ENCODE measurements at places on chromosomes 3 and 15.

DNA sequence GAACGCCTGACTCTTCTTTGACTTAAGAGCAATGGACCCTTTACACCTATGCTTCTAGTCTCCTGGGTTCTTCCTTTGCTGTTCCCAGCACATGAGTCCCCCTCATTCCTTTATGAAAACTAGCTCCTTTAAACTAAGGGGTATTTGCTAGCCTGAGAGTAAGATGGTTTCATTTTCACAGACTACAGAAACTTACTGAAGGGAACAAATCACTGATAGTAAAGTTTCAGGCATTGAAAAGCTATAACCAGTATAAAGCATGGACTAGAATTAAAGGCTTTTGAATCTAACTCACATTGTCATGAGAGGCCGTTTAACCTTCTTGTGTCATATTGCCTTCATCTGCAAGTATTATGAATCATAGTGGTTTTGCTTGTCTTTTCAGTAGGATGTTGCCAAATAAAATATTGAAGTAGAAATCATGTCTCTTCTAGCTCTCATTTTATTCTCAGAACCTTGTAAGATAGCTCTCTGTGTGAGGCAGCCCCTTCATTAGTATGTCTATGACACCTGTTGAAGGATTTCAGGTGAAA is 765.9 kb downstream of the NR2F2 start:
- no peak for DNase-seq

DNA sequence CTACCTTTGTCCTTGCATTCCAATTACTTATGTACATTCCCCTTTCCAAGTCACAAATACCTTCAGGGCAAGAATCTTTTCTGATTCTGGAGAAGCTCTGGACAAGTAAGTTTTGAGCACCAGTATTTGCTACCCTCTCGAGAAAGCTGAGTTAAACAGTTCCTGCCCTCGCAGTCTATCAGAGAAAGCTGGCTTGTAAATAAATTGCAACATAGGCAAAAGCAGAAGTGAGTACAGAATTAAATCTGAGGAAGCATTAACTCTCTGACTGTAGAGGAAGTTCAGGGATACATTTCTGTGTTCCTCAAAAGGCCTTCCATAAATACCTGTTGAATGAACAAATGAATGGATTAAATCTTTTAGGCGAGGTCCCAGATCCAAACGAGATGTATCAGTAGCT is 1.2 kb downstream of the OSBPL11 start:
- DNase-seq = no peak

DNA sequence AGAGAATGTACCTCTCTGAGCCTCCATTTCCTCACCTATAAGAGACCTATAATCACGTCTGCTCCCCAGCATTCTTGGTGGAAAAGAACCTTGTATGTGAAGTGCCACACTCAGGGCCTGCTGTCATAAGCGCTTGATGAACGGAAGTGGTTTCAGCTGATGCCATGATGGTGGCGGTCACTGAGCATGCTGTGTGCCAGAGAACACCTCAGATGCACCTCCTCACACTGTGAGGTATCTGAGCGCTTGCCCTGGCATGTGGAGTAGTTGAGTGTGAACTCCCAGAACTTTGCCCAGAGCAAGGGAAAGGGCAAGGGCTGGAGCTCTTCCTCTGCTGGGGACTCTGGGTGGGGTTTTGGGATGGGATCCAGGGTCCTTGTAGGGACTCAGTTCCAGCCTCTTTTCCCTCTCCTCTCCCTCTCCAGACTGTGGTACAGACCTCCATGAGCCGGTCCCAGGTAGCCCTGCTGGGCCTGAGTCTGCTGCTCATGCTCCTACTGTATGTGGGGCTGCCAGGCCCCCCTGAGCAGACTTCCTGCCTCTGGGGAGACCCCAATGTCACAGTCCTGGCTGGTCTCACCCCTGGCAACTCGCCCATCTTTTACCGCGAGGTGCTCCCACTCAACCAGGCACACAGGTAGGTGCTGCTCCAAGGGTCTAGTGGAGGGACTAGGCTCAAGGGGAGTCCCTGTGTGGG is 2.7 kb downstream of the ABHD14A start:
- peak; percentile 68 for DNase-seq

DNA sequence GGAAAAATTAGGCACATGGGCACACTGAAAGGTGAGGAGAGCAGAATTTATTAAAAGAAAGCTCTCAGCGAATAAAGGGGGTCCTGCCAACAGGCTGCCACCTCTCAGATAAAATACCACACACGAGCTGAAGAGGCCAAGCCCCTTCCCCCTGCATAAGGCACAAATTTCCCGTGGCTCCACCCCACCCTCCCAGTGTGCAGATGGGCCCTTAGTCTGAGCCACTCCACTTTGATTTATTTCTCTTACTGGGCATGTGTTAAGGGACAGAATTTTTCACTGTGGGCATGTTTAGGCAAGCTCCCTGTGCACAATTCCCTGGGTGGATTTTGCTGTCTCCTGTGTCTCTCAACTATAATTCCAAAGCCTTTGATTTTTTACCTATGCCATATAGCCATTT is 409.8 kb downstream of the TBL1XR1 start:
- no peak for DNase-seq

DNA sequence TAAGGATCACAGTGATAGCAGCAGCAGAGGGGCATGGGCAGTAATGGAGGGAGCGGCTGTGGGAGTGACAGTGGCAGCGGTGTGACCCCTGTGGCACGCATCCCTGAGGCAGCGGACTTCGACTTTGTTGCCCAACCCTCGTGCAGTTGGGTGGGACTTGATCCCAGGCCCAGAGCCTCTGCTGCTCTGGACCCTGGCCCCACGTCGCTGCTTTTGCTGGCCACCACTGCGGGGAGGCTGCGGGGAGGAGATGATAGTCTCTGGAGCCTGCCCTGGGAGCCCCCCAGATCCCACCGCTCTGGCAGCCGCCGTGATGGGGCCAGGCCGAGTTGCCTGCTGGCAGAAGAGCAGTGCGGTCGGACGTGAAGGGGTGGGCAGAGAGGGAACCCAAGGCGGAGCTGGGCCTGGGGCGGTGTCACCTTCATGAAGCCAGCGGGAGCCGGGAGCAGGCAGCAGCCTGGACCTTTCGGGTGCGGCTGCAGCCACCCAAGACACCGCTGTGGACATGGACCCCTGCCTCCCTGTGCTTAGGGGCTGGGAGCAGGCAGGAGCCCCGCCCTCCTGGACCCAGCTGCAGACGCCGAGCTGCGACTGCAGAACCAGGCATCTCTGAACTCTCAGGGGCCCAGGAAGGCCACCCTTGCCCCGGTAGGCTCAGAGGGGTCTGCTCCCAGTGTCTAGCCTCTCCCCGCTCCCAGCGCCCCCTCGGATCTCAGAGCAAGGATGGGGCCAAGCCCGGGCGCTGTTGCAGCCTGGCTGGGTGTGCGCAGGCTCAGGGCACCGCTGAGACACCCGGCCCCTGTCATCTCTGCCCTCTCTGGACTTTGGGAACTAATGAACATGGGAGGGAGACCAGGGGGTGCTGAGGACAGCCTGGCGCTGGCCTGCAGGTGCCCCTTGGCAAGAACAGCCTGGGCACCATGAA is 38.3 kb downstream of the COMMD2 start:
- no peak for DNase-seq

DNA sequence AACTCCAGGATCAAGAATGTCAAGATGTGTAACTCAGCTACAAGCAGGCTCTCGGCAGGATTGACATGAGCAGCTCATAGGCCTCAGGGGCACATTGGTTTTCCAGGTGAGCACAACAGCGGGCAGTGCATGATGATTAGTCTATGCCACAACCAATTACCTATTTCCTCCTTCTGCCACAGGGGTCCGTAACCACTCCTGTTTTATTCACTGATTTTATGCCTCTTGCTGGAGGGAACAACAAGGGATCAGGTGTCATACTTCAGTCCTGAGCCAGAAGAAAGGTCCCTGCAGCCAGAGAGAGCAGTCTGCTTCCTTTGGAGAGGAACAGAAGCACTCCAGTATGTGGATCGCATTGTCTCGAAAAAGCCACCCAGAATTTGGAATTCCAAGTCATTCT is 35.1 kb upstream of the PTPRG start:
- DNase-seq = no peak

DNA sequence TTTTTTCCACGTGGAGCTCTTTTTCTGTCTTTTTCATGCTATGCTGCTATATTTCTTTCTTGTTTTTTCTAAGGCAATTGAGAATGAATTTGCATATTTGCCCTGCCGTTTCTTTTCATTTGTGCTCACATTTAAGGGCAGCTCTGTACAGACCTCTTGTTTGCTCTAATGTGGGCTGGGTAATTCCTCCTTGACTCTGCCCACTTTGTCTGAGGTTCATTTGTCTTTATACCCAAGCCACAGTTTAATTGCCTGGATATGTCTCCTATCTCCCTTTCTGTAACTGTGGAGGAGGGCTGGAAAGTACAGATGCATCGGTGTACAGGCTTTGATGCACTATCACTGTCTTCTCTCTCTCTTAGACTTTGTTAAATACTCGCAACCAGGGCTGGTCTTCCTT is 195.9 kb downstream of the EPHB1 start:
- no peak for DNase-seq

- DNase-seq = no peak
These were observed 253.2 kb downstream of the NR2F2 start for GRCh38 chr15:96583671-96584070.

DNA sequence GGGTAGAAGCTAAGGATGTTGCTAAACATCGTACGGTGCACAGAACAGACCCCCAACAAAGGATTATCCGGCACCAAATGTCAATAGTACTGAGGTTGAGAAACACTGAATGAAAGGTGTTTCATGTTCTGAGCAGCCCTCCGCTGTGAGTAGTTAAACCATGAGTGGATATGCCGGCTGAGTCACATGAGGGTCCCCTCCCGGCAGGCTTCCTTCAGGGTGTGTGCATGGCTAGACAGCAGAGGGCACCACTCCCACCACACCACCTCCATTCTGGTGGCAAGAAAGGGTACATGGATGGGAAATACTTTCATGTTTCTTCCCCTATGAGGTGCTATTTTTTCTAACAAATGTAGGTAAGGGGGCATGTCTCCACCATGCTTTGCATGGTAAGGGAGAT is 128.3 kb upstream of the SEMA6D start:
- DNase-seq = no peak

DNA sequence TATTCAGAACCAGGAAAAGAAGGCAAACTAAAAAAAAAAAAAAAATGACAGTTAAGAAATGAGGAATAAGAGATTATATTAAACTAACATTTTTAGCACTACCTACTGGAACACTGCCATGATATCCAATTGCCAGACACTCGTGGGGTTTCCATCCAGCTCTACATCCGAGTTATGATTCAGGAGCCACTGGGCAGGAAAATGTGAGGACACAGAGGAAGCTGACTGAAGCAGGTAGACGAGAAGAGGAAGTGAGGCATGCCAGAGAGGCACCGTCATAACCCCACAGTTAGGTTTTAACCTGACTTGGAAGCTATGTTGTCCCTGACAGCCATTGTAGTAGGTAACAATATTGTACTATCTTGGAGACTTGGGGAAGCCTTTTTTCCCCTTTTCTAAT is 495.0 kb downstream of the NLGN1 start:
- DNase-seq = no peak

GRCh38 chr3:166743481-166744134 is 636.5 kb downstream of the ZBBX start:
- no peak for DNase-seq

GRCh38 chr3:141313093-141313683 is 55.1 kb upstream of the ZBTB38 start:
- no peak for DNase-seq

DNA sequence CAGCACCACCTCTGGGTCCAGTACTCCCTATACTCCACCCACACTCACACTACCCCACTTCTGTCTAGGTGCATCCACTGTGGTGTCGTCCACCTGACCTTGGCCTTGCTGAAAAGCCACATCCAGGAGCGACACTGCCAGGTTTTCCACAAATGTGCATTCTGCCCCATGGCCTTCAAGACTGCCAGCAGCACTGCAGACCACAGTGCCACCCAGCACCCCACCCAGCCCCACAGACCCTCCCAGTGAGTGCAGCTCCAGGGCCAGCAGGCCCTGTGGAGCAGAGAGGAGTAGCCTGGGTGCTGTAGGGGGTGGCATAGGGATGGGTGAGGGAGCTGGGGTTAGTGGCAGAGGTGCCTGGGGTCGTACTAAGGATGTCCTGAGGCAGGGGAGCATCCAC is 19.4 kb upstream of the ALPK3 start:
- DNase-seq = no peak

GRCh38 chr3:101387351-101387750 is 67.0 kb upstream of the IMPG2 start:
- no peak for DNase-seq

GRCh38 chr3:127637971-127638370 is 9.0 kb downstream of the PODXL2 start:
- DNase-seq = no peak

DNA sequence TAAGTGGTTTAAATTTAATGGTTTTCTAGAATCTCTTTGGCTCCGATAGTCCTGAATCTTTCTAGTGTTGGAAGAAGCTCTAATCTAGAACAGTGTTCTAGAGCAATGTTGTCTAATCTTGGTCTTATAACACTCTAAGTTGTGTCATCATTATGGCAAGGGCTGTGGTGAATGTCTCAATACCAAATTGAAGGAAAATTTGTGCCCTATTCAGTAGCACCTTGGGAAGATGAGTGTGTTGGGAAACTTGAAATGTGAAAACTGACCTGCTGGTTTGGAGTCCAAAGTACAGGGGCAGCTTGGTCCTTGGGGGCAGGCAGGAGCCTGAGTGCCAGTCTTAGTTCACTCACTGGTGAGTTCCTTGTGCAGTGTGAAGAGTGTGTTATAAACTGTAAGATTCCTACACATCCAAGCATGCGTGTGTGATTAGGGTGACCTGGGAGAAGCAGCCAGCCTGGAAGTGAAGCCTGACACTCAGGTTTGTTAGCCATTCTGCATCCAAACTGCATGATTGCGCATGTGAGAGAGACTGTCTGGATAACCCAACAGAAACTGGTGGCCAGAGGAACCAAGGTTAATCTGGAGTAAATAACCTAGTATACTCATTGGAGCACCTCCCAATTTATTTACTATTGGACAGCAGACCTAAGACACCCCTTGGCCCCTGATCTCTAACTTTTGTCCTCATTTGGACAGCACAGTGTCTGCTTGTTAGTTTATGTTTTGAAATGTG is 14.6 kb downstream of the ZNF592 start:
- no peak for DNase-seq

- no peak for DNase-seq
These were observed 494.6 kb downstream of the NTRK3 start for GRCh38 chr15:87761736-87762509.

- DNase-seq = no peak
These were observed 340.2 kb downstream of the LRRC3B start for GRCh38 chr3:26962492-26963360.

- DNase-seq = no peak
These were observed 30.9 kb downstream of the DAG1 start for GRCh38 chr3:49500732-49501609.

DNA sequence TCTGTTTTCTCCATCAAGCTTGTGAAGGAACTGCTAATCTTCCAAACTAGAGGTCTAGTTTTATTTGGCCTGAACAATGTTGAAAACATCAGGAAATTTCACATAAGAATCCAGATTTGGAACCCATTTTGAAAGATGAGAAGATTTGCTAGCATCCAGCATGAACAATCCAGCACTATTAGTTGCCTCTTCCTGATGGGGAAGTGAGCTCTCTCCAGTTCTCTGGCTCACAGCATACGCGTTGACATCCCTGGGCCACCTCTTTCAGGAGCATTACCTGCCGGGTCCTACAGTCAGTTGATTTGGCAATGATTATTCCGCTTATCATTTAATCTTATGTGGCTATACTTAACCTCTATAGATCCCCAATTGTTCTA is 10.9 kb downstream of the GPR87 start:
- DNase-seq = no peak

All from CD4-positive, CD25-positive, alpha-beta regulatory T cell (primary cell).